ENCODE measurements at places on chromosomes 11 and 22. TPM values are rescaled to one million over a fixed set of nuclear protein-coding genes. Genes with fewer than 3 reads are reported as not detected.

The PKP3 gene
- total RNA-seq = 0.46 TPM

GRCh38 chr22:48428631-48429371 lies 1398.9 kb downstream of the BRD1 start:
- DNase-seq = no peak

DNA sequence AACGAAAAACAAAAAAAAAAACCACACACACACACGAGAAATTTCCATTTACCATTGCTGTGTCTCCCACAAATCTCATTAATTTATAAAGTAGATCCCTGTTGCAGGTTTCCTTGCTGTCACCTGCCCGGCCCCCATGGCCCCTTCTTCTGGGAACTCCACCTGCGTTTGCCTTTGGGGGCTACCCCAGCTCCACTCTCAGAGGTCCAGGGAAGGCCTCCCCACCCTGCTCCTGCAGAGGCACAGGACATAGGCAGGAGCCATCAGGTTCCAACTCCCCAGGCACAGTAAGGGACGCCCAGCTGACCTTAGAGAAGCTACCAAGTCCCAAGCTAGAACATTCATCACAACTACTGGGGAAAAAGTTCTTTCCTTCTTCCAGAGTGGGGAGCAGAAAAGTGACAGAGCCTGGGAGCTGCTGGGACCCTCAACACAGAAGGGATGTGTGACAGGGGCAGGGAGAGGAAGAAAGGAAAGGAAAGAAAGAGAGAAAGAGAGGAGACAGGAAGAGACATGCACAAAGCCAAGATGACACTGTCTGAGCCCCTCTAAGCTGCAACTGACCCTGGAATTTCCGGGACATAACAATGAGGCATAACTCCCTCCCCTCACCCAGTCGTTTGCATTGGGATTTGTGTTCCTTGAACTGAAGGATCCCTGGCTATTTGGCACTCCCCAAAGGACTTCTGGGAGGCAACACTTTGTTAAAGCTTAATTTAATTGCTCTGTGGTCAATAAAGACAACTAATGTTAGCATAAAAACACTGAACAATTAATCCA lies 175.7 kb downstream of the SHANK2 start:
- no peak for DNase-seq

DNA sequence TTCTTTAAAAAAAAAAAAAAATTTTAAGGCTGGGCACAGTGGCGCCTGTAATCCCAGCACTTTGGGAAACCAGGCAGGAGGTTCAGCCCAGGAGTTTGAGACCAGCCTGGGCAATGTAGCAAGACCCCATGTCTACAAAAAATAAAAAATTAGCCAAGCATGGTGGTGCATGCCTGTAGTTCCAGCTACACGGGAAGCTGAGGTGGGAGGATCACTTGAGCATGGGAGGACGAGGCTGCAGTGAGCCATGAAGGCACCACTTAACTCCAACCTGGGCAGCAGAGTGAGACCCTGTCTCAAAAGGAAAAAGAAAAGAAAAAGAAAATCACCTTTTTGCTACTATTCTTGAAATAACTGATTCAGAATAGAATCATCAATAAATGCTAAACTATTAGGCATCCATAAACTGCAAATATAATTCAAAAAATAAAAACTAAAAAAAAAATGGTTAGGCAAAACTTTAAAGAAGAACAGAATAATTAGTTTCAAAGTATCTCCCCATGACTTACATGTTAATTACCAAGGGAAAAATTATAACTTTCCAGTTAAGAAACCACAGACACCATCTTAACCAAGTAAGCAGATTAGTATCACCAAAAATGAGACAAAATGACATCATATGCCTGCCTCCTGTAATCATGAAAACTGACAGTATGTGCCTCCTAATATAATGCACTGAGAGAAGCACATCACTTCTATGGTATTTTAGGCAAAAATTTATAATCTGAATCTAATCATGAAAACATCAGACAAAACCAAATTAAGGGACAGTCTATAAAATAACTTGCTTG lies 63.6 kb downstream of the DENND5A start:
- no peak for DNase-seq

DNA sequence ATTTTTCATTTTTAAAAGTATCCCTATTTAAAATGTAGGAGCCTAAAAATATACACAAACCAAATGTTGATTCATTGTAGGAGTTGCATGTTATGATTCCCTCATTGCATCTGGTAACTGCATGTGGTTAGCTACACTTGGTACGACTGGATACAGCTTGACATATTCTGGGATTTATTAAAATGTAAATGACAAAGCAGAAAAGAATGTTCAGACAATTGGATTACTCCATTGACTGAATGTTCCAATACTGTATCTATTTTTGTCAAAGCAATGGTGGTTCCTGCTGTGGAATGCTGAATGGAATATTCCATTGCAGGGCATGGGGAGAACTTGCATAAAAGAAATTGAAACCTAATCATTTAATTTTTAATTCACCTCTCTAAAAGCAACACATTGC lies 30.8 kb downstream of the BLID start:
- no peak for DNase-seq

DNA sequence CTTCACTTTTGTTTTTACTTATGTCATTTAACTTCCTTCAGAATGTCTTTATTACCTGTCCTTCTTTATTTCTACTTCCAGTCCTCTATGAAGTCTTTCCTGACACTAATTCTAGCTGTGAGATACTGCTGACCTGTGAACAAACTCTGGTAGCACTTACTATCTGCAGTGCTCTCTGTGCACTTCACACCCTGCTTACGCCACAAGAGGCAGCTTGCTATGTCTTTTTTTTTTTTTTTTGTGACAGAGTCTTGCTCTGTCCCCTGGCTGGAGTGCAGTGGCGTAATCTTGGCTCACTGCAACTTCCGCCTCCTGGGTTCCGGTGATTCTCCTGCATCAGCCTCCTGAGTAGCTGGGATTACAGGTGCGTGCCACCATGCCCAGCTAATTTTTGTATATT lies 10.7 kb downstream of the STIM1 start:
- no peak for DNase-seq

DNA sequence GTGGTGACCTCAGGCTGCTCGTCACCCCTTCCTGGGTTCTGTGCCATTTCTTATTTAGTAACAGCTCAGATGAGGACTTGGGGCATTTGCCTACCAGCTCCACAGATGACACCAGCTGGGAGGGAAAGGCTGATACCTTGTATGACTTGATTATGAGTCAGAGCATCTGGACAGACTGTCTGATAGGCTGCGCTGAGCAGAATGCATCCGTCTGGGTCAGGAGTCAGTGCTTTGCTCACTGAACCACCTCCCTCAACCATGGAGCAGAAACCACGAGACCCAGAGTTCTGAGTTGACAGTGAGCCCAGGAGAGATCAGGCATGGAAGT lies 6.8 kb downstream of the ST14 start:
- DNase-seq = no peak

GRCh38 chr22:30868663-30869385 lies 99.8 kb downstream of the MORC2 start:
- DNase-seq = peak; percentile 8

The CASP5 gene
- not detected for total RNA-seq

DNA sequence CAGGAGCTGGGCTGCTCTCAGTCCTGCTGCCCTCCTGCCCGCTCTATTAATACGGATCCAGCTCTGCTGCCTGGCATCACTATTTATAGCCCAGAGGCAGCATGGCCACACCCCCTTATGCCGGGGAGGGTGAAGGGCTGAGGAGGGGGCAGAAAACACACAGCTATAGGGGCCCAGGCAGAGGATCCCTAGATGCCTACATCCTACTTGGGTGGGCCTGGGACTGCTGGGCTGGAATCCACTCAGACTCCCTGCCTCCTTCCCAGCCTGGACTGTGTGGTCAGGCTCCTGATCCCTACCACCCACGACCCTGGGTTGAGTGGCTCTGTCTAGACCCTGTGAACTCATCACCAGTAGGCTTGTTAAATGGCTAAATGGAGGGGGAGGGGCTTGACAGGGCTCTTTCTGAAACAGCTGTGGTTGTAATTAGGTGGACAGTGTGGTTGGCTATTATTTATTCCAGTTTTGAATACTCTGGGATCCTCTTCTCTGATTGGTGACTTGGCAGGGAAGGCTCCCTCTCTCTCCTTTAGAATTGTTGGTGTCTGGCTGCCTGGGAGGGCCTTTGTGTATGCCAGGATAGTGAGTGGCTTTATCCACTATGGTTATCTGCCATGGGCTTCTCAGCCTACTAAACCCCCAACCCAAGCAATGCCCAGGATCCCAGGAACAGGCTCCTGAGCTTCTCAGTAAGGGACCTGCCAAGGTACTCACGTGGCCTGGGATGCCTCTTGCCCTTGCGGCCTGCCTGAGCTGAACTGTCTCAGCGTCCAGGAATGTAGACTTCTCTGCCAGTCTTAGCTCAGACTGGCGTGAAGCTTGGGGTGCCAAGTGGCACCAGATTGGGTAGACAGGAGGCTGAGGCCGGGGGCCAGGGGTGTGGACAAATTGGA lies 15.2 kb downstream of the PHLDB1 start:
- DNase-seq = peak; percentile 55

GRCh38 chr22:32020117-32020516 lies 22.9 kb upstream of the SLC5A1 start:
- DNase-seq = no peak

- no peak for DNase-seq
These were observed 3.1 kb upstream of the CLDN5 start for GRCh38 chr22:19527321-19527721.

GRCh38 chr11:65150509-65151299 lies 16.4 kb upstream of the SYVN1 start:
- DNase-seq = peak; percentile 75
